ENCODE measurements at places on chromosomes 5 and 9.

GRCh38 chr5:931570-932145 lies 39.0 kb downstream of the TRIP13 start:
- DNase-seq, result no peak

GRCh38 chr5:142925795-142926194 lies 155.6 kb downstream of the ARHGAP26 start:
- DNase-seq, result no peak

DNA sequence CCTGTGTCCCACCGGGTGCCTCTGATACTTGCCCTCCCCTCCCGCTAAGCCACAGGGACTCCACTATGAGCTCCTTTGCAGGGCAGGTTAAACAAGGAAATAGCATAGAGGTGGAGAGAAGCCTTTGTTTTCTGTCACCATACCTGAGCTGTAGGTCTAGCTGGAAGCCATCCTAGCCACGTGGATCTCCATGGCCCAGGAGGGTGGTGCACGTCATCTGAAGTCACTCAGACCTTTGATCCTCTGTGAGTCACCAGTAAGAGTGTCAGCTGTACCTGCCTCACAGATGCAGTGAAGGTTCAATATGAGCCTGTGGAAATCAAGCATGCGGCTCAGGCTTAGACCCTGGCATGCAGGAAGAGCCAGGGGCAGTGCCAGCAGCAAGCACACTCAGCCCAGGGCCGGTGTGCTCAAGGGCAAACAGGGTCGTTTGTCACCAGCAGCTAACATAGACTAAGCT lies 55.1 kb downstream of the ASS1 start:
- no peak for DNase-seq

DNA sequence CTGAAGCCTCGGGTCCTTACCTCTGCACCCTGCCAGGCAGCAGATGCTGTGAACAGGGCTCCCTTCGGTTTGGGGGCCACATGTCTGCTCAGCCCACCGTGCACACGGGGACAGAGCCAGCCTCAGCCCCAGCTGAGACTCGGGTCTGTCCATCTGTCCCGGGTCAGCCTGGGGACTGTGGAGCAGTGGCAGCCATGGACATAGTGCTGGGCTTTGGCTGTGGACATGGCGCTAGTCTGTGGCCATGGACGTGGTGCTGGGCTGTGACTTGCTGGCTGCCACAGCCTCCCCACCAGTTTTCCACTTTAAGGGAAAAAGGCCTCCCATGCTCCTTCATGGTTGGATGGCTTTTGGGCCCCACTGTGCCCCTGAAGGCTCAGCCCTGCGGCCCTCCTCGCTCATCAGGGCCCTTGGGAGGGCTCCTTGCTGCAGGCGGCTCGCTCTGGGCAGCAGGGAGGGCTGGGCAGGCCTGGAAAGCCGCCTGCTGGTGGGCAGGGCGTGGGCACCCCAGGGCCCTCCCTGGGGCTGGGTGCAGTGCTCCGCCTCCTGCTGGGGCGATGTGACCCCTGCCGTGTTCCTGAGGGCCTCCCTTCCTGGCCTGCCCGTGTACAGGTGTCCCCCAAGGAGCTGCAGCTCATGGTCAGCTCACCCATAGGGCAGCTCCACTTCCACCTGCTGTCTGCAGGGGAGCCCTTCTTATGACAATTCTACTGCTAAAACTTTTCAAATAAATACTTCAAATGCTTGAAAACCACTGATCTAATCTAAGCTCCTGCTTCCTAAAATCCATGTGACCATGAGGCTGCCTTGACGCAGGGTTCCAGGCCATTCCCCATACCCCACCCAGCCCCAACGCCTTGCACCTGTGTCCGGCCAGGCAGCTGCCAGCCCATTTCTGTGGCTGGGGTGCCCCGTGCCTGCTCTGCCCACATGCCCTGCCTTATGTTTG lies 112.1 kb upstream of the LMX1B start:
- no peak for DNase-seq

- no peak for DNase-seq
Observed at GRCh38 chr9:133058550-133059320, 3.0 kb upstream of the CEL start.

GRCh38 chr5:98927242-98927988 lies 1.4 kb downstream of the CHD1 start:
- DNase-seq, result no peak

DNA sequence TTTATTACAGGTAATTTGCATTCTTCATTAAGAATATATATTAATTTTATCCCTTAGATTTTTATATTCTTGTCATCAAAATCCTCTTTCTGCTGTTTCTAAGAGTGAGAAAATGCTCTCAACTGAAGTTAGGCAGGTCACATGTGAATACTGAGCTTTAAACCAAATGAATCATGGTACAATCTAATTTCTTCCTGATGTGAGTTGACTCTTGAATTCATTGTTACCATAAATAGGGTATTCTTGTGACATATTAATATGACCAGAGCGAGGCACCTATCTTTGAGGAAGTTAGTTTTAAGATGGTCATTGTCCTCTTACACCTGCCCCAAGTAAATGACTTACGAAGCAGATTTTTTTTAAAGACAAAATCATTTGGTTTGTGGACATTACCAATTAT lies 17.4 kb downstream of the C9orf85 start:
- DNase-seq, result no peak

DNA sequence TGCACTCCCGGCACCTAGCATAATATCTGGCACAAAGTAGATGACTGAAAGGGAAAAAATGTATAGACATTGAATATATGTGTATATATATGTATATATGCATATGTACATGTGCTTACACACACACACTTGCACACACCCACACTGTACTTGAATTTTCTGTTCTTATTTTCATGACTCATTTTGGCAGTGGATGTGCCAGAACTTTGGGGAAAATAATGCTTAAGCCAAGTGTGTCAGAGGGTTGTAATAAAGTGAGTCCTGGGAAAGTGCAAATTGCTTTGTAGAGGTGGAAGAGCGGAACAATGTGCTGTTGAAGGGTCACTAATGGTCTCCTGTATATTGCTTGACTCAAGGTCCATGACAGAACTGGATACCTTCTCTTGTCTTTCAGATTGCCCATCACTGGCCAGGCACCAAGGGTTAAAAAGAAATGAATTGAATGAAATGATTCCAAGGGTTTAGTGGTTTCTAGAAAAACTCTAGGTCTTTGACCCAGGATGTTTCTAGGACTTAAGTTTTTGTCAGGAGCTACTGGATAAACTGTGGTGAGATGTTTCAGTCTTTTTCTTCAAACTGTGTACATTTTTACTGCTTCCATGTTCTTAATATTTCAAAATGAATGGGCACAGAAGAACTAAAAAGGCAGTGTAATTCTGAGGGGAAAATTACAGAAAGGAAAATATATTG lies 129.9 kb upstream of the MOCS2 start:
- DNase-seq, result no peak

DNA sequence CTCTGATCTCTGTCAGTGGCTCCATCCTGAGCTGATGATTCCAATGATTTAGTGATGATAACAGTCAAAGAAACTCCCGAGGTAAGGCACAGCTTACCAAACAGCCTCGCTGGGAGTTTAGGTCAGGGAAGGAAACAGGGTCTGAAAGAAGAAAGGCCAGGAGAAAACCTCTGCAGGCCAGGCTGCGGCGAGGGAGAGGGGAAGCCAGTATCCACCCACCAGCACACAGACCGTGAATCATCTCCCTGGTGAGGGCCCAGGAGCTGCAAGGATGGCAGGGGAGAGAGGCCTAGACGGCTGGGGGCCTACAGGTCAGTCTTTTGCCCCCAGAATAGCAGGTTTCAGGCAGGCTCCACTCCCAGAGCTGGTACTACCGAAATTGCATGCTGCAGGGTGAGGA lies 590.5 kb downstream of the CCDC171 start:
- no peak for DNase-seq

- DNase-seq, result no peak
Observed at GRCh38 chr5:107331882-107332281, 338.9 kb downstream of the EFNA5 start.

- no peak for DNase-seq
Observed at GRCh38 chr9:98318834-98319478, 63.5 kb upstream of the TBC1D2 start.

DNA sequence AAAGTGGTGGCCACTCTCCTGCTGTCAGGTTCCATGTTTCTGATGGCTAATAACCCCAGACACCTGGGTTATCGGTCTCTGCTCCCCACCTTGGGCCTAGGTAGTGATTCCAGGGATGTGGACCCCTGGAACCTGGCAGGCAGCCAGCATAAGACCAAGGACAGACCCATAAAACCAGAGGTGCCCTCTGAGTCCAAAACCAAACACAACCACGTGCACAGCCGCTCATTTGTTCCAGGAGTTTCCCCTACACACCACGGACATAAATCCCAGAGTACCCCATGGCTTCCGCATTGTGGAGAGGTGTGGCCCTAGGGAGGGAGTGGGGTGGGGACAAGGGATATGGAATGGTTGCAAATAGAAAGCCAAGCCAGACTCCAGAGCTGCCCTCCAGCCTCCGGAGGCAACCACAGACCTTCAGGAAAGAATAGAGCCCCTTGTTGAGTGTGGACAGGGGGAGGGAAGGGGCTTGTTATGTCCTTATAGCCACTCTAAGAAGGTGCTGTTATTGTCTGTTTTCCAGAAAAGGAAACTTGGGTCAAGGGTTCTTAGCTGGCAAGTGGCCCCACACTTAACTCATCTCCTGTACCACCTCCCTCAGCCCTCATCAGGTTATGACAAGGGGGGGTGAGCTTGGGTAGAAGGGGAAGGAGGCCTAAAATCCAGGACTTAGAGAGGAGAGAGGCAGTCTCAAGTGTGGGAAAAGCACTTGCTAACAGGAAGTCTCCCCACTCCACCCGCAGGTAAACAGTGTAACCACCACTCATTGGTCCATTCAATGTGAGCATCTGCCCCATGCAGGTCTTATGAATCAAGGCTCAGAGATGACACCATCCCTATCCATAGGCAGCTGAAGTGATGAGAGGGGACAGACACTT lies 23.6 kb upstream of the CYSTM1 start:
- DNase-seq, result no peak

DNA sequence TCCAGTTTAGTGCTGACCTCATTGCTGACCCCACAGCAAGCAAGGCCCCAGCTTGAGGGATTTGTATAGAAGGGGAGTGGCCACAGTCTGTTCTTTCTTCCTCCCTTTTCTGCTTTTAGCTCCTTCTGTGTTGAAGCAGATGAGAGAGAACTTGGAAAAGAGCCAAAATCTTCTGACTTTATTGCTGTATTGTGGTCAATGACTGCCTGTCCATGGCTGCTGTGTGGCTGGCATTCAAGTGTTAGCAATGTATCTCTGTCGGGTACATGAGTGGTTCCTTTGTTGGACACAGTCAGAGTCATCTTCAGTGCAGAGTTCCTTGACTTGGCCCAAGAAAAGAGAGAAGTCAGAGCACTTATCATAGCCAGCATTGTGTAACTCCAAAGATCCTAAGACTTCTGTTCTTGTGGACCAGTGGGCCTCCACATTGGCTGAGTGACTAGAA lies 154.1 kb downstream of the LRRC70 start:
- no peak for DNase-seq

GRCh38 chr9:88775559-88775958 lies 215.7 kb upstream of the S1PR3 start:
- DNase-seq, result no peak

- no peak for DNase-seq
Observed at GRCh38 chr9:34636791-34637355, 714 bp downstream of the SIGMAR1 start.

DNA sequence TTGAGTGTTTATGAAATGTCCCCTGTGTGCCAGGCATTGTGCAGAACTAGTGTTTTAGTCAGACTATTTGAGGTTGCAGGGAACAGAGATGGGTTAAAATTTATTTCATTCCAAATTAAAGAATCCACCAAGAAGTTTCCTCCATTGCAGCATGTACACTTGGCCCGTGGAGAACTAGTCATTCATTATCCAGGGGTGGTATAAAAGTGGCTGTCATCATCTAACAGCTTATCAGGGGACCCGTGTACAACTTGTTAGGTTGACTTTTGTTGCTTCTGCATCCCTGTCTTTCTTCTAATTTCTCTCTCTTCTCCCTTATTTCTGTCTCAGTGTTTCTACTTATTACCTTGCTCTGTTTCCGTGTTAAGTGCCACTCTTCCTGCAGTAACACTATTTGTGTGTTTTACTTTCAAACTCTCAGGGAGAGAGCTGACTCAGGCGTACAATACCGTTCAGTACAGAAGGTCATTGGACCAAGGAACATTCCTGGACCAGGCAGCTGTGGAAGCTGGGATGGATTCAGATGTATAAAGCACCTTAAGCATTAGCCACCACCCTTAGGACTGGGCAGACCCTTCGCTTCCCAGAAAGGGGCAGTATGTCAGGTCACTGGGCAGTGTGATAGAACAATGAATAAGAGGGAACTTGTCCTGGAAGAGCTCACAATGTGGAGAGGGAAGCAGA lies 36.1 kb downstream of the MAP3K1 start:
- no peak for DNase-seq

- no peak for DNase-seq
Observed at GRCh38 chr5:159758189-159758588, 158.1 kb upstream of the ADRA1B start.

- DNase-seq, result no peak
Observed at GRCh38 chr5:143432658-143433239, 29.3 kb upstream of the NR3C1 start.

DNA sequence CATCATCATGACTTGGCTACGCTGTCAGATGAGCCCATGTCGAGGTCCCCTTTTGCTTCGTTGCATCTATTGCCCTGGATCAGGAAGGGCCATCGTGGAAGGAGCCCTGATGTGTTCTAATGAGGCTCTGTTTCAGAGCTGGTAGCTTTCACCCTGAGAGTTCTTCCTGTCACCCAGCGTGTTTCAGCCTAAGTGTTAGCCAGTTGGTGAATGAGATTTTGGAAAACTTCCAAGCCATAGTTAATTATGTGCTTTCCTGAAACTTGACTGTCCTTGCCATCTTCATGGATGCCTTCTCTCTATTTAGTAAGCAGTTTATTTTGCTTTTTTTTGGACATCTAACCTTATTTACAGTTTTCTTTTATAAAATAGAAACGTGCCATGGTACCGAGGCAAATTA lies 1695.4 kb upstream of the WWC1 start:
- no peak for DNase-seq

DNA sequence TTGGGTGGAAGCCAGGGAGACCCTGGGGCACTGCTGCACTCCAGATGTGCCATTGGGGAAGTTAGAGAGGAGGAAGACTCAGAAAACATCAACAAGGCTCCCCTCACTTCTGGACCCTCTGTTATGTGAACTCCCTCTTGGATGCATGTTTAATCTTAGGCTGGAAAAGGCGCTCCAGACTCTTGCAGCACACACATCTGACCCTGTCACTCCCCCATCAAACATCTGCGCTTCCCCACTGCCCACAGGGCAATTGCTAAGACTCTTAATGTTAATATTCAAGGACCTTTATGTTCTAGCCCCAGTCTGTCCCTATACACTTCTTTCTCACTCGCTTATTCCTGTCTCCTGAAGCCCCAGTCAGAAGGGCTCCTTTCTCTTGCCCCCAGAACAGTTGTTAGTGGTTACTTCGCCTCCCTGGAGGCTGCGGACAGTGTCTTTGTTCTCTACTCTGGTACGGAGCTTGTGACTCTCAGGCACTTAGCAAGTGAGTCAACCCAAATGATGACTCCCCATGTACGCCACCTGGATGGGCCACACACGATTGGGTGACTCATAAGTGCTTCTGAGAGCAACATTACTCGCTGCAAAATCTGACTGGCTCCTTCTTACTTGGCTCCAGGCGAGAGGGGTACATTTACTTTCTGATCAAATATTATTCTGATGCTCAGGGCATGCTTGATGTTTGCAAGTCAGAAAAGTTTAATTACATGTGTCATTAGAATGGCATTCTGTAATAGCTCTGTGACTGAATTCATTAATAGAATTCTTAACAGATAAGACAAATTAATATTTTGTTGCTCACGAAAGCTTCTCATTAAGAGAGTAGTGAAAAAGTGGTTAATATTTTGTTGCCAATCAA lies 193.6 kb downstream of the HSPA4 start:
- DNase-seq, result no peak

- no peak for DNase-seq
Observed at GRCh38 chr5:121251954-121252353, 599.7 kb upstream of the FTMT start.
